ENCODE measurements at places on chromosomes 4 and X.

GRCh38 chrX:124257924-124258702, 74.3 kb upstream of the TEX13D start:
- H3K4me1 ChIP-seq: no peaks in the 10 kb centered on the region
- H3K27me3 ChIP-seq: no peaks in the 10 kb centered on the region
- H3K27ac ChIP-seq: no peak overlapping the region

GRCh38 chrX:132375941-132376340, 112.9 kb downstream of the MBNL3 start:
- H3K4me1 ChIP-seq: no peaks in the 10 kb centered on the region
- H3K4me3 ChIP-seq: no peak overlapping the region
- H3K36me3 ChIP-seq: peaks cover 1% of the 10 kb centered on the region

GRCh38 chr4:78022517-78022916, 34.6 kb upstream of the FRAS1 start:
- no peak overlapping the region for H3K27ac ChIP-seq
- no peaks in the 10 kb centered on the region for H3K36me3 ChIP-seq
- no peaks in the 10 kb centered on the region for H3K27me3 ChIP-seq

DNA sequence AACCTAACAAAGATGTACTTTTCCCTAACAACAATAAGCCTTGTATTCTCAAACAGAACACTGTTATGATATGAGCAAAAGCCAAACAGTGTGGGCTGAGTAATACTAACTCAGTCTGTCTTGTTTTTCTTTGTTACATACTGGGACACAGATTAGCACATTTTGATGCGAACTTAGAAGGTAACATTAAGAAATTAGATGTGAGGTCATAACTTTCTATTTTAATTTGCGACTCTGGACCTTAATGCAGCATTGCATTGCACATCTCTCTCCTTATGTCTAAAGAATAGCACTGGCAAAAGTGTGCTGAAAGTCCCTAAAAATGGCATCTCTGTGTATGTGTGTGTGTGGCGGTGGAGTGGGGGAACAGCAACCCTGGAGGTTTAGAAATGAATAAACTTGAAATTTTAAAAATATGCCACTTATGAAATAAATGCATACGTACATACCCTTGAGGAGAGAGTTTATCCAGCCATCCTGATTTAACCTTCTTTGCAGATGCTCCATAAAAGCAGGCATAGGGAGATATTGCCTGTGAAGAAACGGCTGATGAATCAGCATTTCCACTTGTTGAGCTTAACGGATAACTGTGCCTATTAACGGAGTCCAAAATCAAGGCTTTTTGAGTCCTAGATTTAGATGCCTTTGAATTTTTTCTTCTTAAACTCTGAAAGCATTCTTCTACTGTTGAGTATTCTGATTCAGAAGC, 34.2 kb downstream of the ARAP2 start:
- no peak for DNase-seq
- peaks cover 23% of the 10 kb centered on the region for H3K4me1 ChIP-seq
- H3K27ac ChIP-seq: no peak overlapping the region
- no peaks in the 10 kb centered on the region for H3K27me3 ChIP-seq
- peaks cover 45% of the 10 kb centered on the region for H3K36me3 ChIP-seq
- no peak overlapping the region for H3K4me3 ChIP-seq

DNA sequence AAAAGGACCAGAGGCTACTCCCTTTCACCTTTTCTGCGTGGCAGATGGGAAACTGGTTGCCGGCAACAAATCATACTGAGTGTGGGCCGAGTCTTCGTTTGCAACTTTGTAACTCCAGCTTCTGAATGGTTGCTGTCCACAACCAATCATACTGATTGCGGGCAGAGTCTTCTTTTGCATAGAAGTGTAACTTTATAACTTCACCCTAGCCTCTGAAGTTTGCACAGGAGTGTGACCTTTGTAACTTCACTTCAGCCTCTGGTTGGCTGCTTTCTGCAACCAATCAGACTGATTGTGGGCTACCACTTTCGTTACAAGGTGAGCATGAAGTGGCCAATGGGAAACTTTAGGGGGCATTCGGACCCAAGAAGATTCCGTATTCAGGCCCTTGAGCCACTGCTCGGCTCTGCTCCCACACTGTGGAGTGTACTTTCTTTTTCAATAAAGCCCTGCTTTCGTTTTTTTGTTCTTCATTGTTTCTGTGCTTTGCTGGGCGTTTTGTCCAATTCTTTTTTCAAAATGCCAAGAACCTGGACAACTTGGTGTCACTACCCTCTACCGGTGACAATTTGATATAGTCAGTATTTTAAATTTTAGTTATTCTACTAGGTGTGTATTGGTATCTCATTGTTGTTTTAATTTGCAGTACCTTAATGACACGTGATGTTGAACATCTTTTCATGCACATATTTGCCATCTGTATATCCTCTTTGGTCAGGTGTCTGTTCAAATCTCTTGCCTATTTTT, 9.0 kb upstream of the PAGE5 start:
- H3K4me1 ChIP-seq: no peaks in the 10 kb centered on the region
- DNase-seq: no peak
- H3K27ac ChIP-seq: no peak overlapping the region
- no peaks in the 10 kb centered on the region for H3K27me3 ChIP-seq
- H3K4me3 ChIP-seq: no peak overlapping the region

DNA sequence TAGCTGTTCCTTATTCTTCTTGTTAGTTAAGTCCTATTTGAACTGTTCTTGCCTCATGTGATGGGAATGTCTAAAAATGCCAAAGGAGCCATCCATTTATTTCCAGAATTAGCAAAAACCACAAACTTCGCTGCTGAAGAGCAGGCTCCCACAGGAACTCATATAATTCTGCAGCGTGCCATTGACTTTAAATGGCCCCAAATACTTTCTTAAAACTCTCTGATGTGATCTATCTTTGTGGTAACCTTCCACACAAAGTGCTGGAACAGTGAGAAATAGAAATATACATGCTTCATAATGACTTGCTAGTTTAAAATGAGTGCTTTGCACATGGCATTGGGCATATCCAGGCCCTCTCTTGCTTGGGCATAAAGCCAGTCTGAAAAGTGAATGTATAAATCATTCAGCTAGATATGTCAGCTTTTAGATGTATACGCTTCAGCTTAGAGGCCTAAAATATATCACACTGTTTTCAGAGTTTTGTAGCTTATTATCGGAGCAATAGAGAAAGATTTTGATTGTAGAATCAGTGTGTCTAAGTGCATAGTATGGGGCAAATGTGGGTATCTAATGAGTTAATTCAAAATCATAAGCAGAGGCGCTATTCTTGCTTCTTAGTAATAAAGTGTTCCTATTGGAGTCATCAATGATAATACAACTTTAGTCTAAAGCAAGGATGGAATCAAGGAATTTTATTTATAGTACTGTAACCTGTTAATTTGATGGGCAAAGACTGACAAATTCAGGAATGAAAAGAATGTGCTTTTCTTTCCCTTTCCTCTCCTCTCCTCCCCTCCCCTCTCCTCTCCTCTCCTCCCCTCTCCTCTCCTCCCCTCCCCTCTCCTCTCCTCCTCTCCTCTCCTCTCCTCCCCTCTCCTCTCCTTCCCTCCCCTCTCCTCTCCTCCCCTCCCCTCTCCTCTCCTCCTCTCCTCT, 392.2 kb upstream of the ZFP42 start:
- no peaks in the 10 kb centered on the region for H3K27me3 ChIP-seq
- H3K27ac ChIP-seq: no peak overlapping the region
- no peaks in the 10 kb centered on the region for H3K36me3 ChIP-seq
- DNase-seq: no peak

GRCh38 chr4:165294907-165295306, 32.6 kb upstream of the MSMO1 start:
- peak overlapping the region; percentile 89 for H3K27ac ChIP-seq
- peaks cover 54% of the 10 kb centered on the region for H3K36me3 ChIP-seq
- peak; percentile 66 for DNase-seq
- no peaks in the 10 kb centered on the region for H3K27me3 ChIP-seq

DNA sequence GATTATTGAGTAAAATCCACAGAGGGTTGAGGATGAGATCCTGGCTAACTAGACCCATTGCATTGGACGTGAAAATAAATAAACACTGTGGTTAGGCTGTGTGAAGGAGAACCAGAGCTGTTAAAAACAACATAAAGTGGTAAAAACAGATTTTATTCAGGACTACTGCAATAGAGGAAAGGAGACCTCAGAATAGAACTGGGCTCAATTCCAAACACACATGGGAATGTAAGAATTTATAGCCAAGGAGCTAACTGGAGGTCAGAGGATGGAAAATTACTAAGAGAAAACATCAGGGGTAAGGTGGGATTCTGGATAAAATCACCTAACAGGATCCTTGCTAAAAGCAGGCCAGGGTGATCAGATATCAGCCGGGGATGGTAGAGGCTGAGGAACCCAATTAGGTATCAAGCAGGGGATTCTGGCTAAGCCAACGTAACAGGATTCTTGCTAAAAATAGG, 112.4 kb downstream of the RNF150 start:
- no peak overlapping the region for H3K4me3 ChIP-seq
- H3K27me3 ChIP-seq: no peaks in the 10 kb centered on the region
- no peaks in the 10 kb centered on the region for H3K4me1 ChIP-seq
- no peaks in the 10 kb centered on the region for H3K36me3 ChIP-seq
- no peak for DNase-seq

GRCh38 chr4:56316011-56316650, 71.2 kb downstream of the AASDH start:
- no peak overlapping the region for H3K4me3 ChIP-seq
- H3K27me3 ChIP-seq: peaks cover 8% of the 10 kb centered on the region
- H3K4me1 ChIP-seq: no peaks in the 10 kb centered on the region
- H3K36me3 ChIP-seq: no peaks in the 10 kb centered on the region
- no peak for DNase-seq
- H3K27ac ChIP-seq: no peak overlapping the region

- H3K4me1 ChIP-seq: peaks cover 23% of the 10 kb centered on the region
- H3K36me3 ChIP-seq: no peaks in the 10 kb centered on the region
- no peak for DNase-seq
- no peak overlapping the region for H3K27ac ChIP-seq
Measured at GRCh38 chr4:55345054-55345453, 988 bp upstream of the SRD5A3 start.

DNA sequence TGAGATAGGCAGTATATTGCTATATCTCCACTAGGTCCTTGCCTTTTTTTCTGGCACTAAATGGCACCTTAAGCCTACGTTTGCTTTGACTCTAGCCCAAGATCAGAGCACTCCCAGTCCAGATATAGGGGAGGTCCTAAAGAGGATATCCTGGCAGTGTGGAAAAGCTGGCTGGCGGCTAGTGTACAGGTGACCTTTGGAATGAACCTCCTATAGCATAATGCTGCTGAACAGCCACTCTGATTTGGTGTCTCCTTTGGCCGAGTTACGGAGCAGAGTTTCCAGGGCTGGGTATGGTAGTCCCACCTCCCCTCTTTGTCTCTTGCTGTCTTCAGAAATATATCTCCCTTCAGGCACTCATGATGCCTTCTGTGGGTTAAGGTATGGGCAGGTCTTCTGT, 53.9 kb downstream of the PHEX start:
- no peak overlapping the region for H3K27ac ChIP-seq
- H3K36me3 ChIP-seq: no peaks in the 10 kb centered on the region
- no peak for DNase-seq
- H3K4me1 ChIP-seq: no peaks in the 10 kb centered on the region
- no peak overlapping the region for H3K4me3 ChIP-seq

GRCh38 chr4:98786866-98787265, 128.5 kb upstream of the TSPAN5 start:
- no peaks in the 10 kb centered on the region for H3K4me1 ChIP-seq
- no peak overlapping the region for H3K4me3 ChIP-seq
- no peaks in the 10 kb centered on the region for H3K27me3 ChIP-seq
- no peak for DNase-seq
- no peaks in the 10 kb centered on the region for H3K36me3 ChIP-seq
- no peak overlapping the region for H3K27ac ChIP-seq

- no peaks in the 10 kb centered on the region for H3K27me3 ChIP-seq
- no peak overlapping the region for H3K4me3 ChIP-seq
- no peaks in the 10 kb centered on the region for H3K36me3 ChIP-seq
Measured at GRCh38 chr4:123986268-123986798, 589.7 kb downstream of the SPRY1 start.

- no peak overlapping the region for H3K4me3 ChIP-seq
- H3K36me3 ChIP-seq: peaks cover 11% of the 10 kb centered on the region
- H3K27ac ChIP-seq: no peak overlapping the region
- no peaks in the 10 kb centered on the region for H3K4me1 ChIP-seq
- peaks cover 21% of the 10 kb centered on the region for H3K27me3 ChIP-seq
- no peak for DNase-seq
Measured at GRCh38 chrX:332496-332860, 13.9 kb upstream of the GTPBP6 start.

Measured in activated naive CD4-positive, alpha-beta T cell treated with anti-CD3 and anti-CD28 coated beads, Interleukin-2, amount 10 ng/mL, durations not matched to agents 7 days and 5 days (primary cell).